ENCODE measurements at places on chromosomes 1 and 21.
A peak's percentile ranks its signal among the peaks of the same experiment; 100 is the strongest.

DNA sequence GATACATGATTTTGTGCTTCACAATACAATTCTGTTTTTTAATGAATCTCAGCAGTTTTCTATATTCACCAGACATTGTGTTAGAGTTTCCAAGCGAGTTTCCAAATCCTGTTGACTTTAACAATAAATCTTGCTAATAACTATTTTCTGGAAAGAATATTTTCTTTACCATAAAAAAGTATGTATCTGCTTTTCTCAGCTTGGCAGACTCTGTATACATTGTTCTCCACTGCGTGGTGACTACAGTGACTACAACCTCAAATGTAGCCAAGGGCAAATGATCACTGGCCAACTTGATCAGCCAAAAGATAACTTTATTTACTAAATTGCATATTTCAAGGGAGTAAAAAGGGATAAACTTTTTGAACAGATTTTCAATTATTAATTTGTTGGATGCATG, 325.9 kb upstream of the ADAMTS5 start:
- no peak for DNase-seq

GRCh38 chr1:69320757-69321211, 246.9 kb upstream of the LRRC7 start:
- DNase-seq: peak; percentile 18

- DNase-seq: no peak
These were observed 10.9 kb downstream of the GJA8 start for GRCh38 chr1:147913362-147913942.

DNA sequence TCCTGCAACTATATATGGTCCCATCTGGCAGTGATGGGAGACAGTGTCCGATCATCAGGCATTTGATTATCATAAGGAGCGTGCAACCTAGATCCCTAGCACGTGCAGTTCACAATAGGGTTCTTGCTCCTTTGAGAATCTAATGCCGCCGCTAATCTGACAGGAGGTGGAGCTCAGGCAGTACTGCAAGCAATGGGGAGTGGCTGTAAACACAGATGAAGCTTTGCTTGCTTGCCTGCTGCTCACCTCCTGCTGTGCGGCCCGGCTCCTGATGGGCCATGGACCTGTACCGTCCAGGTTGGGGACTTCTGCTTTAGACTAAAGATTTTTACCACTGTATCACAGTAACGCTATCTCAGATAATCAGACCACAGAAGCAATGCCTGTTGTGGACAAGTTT, 63.8 kb downstream of the TGFB2 start:
- no peak for DNase-seq

- peak; percentile 40 for DNase-seq
These were observed 38.8 kb downstream of the HMGB4 start for GRCh38 chr1:33902486-33903209.

GRCh38 chr1:87887100-87887499, 558.4 kb downstream of the LMO4 start:
- no peak for DNase-seq

- DNase-seq: no peak
These were observed 30.9 kb downstream of the FMO1 start for GRCh38 chr1:171279234-171279633.

GRCh38 chr1:28102189-28102588, 13.8 kb upstream of the EYA3 start:
- DNase-seq: no peak

DNA sequence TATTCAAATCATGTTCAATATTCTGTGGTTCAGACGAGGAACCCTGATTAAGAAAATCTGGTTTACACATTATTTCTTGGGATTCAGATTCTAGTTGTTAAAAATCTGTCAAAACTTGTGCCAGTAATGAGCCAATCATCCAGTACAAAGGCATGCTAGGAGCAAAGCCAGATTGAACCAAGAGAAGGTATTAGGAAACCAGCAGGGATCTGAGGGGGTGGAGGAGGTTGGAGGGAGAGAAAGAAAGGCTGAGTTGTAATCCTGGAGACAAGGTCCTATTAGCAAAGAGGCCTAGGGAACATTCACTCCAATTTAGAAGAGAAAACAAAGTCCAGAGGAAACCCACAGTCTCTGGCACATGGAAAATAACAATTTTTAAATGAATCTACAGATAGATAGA, 352.9 kb downstream of the LTN1 start:
- no peak for DNase-seq

- DNase-seq: no peak
These were observed 2.4 kb downstream of the EPS15 start for GRCh38 chr1:51516649-51517158.

GRCh38 chr1:245707941-245708340, 553.2 kb downstream of the KIF26B start:
- DNase-seq: no peak

- no peak for DNase-seq
These were observed 3.5 kb upstream of the NBL1 start for GRCh38 chr1:19640363-19641316.

- no peak for DNase-seq
These were observed 174 bp downstream of the SH3BP5L start for GRCh38 chr1:248825573-248825908.

DNA sequence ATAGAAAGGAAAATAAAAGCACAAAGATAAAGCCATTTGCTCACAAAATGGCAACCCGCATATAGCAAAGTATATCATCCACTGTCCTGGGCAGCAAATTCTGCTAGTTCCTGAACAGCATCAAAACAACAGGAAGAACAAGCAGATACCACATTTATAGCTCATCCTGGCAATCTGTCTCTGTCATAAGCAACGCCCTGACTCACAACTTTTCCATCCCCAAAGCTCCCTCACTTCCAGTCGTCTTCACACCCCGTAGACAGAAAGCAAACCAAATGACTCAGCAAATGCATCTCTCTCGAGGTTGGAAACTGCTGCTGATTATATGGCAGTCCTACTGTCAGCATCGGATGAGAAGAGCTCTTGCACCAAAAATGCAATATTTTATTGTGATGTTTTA, 65.8 kb downstream of the AK5 start:
- no peak for DNase-seq

- DNase-seq: no peak
These were observed 82.0 kb downstream of the DISP1 start for GRCh38 chr1:222896630-222897526.

GRCh38 chr1:101996825-101997465, at the start of gene OLFM3:
TSS of gene OLFM3 (minus strand) at chr1:101996926.
- DNase-seq: peak; percentile 24

GRCh38 chr21:37863842-37864241, 52.4 kb downstream of the KCNJ6 start:
- no peak for DNase-seq

DNA sequence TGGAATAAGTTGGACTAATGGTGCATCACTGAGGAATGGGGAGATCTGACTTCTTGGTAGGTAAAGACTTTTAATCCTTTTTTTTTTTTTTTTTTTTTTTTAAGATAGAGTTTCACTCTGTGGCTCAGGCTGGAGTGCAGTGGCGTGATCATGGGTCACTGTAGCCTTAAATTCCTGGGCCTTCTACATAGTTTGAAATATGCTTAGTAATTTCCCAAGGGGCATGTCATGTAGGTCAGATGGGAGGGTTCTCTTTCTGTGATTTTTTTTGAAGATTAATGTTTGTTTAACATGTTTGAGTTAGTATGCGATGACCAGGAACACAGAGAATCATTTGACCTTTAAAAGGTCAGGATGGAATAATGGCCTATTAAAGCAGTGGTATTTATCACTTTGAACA, 129.1 kb downstream of the S1PR1 start:
- no peak for DNase-seq

- no peak for DNase-seq
These were observed 188.6 kb downstream of the DSCAM start for GRCh38 chr21:40658311-40658710.

GRCh38 chr1:233520261-233521191, 93.4 kb upstream of the KCNK1 start:
- DNase-seq: no peak

GRCh38 chr1:92461364-92462097, 25.2 kb downstream of the GFI1 start:
- DNase-seq: peak; percentile 55

- DNase-seq: no peak
These were observed 51.2 kb downstream of the STUM start for GRCh38 chr1:226599636-226600238.

- no peak for DNase-seq
These were observed 9.4 kb upstream of the GPR161 start for GRCh38 chr1:168146160-168146539.

- no peak for DNase-seq
These were observed 81.8 kb upstream of the KLHDC7A start for GRCh38 chr1:18398791-18399530.

- no peak for DNase-seq
These were observed 162.5 kb upstream of the RNPC3 start for GRCh38 chr1:103363008-103363365.

GRCh38 chr1:200206340-200206739, 178.8 kb downstream of the NR5A2 start:
- no peak for DNase-seq

- DNase-seq: no peak
These were observed 71.0 kb upstream of the GNG4 start for GRCh38 chr1:235720544-235720943.

GRCh38 chr21:36551321-36551720, 71.4 kb upstream of the CLDN14 start:
- DNase-seq: no peak

DNA sequence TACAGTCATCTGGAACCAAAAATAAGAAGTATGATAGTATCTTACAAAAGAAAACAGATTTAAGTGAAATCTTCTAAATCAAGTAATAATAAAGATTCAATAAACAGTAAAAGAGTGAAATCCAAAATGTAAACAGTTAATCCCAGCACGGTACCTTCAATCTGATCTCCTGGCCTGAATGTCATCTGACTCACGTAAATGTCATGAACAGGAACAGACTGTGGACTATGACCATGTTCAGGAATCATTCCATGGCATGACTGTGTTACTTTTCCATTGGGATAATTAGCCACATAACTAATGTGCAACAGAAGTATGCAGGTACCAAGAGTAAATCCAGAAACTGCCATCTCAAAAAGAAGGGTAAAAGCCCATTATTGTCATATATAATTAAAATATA, 18.0 kb downstream of the FRRS1 start:
- DNase-seq: no peak

- DNase-seq: peak; percentile 36
These were observed 27.5 kb downstream of the COA6 start for GRCh38 chr1:234400773-234401172.

- DNase-seq: no peak
These were observed 41.5 kb downstream of the TAS1R2 start for GRCh38 chr1:18817795-18818435.

DNA sequence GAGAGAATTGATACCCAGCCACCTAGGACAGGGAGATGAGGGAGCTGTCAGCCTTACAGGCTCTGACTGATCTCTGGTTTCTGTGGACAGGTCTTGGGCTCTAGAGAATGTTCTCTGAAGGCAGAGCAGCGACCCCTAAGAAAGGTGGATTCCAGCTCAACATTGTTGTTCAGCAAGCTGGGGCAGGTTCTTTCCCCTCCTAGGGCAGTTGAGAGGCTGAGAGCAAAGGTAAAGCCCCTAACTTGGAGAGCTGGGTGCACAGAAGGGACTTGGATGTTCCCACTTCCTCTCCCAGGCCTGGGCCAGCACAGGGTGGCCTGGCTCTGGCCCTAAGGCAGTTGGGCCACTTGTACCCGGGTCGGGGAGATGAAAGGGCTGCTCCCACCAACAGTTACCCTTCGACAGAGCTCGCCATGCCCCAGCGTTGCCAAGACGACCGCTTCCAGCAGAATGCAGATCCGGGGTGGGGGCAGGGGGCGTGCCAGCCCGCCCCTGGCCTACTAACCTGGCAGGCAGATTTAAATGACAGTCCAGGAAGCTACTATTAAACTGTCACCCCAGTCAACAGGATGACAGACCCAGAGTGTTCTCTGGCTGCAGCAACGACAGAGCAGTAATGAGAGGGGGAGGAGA, 31.6 kb downstream of the LRP8 start:
- peak; percentile 73 for DNase-seq

DNA sequence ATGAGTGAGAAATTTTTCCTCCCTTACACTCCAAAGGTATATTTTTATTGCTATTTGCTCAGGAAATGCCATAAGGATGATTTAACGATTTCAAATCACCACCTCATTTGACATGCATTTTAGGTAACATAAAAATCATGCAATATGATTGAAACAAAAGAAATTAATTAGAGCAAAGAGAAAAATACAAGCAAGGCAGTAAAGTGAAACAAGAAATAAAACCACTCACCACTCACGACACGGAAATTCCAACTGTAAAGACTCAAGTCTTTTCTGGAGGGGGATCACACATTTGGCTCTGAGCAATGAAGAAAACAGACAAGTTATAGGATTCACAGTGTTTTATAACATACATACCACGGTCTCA, 86.8 kb upstream of the ARHGAP29 start:
- DNase-seq: no peak

DNA sequence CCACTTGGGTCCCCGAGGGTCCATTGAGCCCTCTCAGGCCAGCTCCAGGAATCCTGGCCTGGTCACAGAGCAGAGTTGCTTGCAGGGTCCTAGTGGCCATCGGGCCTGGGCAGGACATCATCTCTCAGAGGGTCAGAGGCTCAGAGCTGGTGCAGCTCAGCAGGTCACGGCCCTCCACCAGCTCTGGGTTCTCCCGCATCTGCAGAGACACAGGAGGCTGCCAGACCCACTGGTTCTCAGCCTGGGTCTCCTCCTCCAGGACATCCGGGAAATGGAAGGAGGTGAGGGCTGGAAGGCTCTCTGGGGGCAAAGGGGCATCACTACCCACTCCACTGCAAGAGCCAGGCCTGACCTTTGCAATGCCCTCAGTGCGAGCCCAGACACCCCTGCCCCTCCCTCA, 6.5 kb downstream of the TMEM54 start:
- DNase-seq: no peak

- no peak for DNase-seq
These were observed 56.7 kb downstream of the SLC37A1 start for GRCh38 chr21:42570362-42570761.

DNA sequence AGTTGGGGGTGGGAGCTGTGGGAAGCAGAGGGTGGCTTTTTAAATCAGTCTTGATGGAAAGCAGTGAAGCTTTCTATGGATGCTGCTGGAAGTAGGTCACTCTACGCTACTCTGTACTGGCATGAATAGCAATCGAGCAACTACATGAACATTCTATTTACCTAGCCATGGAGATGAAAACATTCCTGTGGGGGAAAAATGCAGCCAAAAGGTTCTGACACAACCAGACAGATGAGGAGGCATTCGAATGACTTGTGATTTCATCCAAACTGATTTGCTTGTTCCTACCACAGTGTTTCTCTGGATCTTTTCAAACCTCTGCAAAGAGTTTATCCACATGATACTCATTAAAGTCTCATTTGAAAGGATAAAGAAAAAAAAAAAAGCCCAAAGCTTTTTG, 95.0 kb downstream of the ASTN1 start:
- DNase-seq: no peak

DNA sequence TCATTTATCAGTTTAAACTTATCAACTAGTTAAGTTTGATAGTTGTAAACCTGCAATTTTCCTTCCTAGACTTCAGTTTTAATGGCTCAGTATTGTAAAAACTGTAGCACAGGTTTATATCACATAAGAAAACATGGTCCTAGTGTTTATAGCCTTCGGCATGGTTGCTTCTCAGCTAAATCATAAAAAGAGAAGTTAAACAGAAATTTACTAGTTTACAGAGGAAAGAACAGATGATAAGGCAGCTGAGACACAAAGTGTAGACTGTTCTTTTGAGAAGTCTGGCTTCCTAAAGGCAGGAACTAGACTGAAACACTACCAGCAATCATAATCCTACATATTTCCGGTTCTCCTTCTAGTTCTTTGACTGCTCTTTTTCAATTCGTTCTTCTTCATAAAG, 39.8 kb downstream of the WNT2B start:
- DNase-seq: no peak
